CD8-positive, alpha-beta T cell (primary cell): ENCODE measurements at places on chromosomes 7 and 10.
A peak's percentile ranks its signal among the peaks of the same experiment; 100 is the strongest.

GRCh38 chr10:80539421-80540031 is 1.8 kb downstream of the SH2D4B start:
- DNase-seq, result no peak

DNA sequence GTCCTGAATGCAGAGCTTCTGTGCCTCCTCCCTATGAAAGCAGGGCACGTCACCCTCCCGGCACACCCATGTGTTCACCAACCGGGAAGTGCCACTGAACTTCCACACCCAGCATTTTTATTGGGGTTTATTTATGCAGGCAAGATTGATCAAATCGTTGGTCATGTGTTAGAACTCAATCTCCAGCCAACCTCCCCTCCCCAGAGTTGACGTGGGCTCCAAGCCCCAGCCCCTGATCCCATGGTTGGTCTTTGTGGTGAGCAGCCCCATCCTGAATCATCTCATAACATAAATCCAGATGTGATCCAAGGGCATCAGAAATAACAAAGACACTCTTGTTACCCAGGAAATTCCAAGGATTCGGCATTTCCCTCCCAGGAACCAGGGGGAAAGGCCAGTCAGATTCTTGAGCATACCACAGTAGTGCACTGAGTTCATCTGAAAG is 151.2 kb downstream of the TPST1 start:
- no peak for DNase-seq

GRCh38 chr7:29463504-29464158 is 100.0 kb upstream of the PRR15 start:
- DNase-seq, result no peak

DNA sequence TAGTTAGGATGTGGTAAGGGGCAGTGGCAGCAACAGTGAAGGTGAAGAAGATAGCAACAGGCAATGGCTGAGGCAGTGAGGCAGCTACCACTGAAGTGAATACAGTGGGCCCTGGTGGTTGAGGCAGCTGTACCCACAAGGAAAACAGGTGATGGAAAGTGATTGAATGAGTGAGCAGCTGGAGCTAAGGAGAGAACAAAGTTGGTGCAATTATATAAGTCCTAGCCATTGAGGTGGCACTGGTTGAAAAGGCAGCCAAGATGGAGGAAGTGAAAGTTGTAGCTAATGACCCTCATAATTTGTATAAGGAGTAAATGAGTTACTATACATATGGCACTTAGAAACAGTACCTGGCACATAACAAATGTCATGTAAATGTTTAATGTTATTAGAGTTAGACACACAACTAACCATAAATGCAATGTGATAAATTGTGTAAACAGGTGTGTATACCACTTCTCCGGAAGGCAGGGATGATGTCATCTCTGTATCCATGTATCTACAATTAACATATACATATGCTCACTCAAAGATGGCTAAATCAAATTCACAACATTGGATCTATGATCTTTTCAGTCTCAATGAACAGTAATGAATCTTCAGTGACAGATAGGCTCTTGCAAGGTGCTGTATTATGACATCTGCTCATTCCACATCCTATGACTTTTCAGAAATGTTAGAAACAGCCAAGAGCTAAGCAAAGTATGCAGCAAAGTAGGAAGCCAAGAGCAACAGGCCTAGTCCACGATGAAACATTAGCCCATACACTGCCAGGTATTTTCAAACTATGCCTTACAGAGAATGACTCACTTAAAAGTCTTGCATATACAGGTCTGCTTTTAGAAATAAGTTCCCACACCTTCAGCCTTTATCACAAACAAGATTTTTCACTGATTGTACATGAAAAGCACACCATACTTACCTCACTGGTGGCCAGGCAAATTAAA is 10.7 kb downstream of the XPNPEP1 start:
- no peak for DNase-seq

GRCh38 chr7:6606866-6607583 is 8.4 kb upstream of the ZNF853 start:
- no peak for DNase-seq

DNA sequence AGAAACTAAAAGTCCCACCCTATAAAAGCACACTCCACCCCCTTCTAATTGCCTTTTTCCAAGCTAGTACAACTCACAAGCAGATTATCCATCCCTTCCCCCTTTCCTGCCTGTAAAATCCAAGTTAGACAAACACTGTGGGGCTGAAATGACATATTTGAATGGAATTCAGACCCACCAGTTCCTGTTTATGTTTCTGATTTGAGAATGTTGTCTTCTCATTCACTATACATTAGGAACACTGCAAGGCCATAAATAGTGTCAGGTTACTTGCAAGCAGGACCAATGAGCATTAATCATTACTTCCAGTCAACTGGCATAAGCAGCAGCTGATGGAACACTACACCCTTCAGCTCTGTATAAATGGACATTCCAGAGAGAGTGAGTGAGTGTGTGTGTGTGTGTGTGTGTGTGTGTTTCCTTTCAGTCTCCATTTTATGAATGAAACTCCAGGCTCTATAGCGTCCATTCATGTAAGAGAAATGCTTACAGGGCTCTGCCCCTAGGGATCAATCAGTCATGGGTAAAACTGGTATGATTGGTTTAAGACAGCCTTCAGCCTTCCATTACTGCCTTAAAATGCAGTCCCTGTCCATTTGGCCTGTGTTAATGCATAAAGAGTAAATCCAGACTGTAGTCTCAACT is 69.3 kb downstream of the ETV1 start:
- DNase-seq, result no peak

DNA sequence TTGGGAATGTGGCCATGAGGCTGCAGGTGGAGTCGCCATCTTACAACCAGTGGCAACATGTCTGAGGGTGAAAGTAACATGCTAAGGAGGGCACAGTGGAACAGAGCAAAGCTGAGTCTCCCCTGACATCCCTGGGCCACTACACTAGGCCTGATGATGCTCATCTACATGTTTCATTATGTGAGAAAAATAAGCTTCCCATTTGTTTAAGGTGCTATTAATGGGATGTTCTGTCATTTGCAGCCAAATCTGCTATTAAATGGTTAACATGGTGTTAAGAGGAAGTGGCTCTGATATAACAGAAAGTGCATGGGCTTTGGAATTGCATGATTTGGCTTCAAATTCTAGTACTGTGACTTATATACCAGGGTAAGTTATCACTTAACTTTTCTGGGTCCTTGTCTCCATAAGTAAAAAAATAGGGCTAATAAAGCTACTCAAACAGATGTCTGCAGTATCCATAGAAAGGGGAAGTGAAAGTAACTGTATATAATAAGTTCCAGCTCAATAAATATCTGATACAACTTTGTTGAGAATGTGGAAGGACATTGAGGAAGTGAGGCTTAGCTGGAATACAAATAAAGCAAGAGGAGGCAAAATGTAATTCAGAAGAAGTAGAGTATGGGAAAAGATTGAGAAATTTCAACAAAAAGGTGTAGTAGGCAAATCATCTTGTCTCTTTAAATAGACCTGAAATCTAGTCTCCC is 158.9 kb downstream of the RTKN2 start:
- no peak for DNase-seq

DNA sequence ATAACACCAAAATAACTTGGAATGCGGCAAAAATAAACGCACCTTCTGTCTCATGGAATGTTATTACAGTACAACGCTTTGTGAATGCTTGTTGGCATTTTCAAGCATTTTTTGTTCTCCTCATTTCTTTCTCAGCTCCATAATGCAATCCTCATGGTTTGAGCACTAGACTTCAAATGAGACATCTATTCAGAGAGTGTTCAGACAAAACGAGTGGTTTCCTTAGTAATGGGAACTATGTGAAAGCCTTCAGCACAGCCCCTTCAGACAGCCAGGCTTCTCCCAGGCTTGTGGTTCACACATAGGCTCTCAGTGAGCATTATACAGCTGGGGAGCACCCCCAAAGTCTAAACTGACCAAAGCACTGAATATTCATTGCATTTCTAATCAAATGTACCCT is 8.6 kb upstream of the LRRN3 start:
- no peak for DNase-seq

DNA sequence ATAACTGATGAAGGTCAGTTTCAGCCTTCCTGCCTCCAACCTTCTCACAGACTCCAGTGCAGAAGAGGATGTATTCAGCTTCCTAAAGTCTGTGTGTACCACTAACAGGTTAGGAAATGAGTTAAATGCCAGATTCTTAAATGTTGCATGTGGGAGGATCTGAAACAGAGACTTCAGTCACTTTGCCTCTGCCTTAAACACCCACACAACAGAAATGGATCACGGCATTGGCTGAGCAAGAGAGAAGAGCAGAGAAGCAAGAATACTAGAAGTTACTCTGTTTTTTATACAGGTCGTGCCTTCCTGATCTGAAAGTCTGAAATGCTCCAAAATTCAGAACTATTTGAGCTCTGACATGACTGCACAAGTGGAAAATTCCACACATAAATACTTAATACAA is 98.9 kb upstream of the ARHGAP21 start:
- DNase-seq, result no peak

- no peak for DNase-seq
Observed at GRCh38 chr10:96833220-96834001, 1.3 kb downstream of the LCOR start.

DNA sequence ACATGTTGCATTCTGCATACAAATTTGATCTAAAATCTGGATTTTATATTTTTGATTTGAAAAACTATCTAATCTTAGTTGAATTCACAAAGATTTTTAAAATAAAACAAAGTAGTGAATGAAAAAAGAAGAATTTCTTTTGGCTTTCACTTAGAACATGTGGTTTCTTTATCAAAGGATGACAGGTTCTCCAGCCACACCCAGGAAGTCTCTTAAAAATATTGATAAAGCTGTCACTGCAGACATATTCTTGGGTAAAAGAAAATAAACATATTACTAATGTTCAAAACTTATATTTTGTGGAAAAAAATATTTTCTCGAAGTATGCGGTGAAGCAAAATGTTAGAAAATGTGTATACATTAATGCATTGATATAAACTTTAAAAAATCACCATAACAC is 44.3 kb downstream of the ARL4A start:
- DNase-seq, result no peak

GRCh38 chr7:151010307-151011096 is 13.8 kb downstream of the ATG9B start:
- peak; percentile 30 for DNase-seq

DNA sequence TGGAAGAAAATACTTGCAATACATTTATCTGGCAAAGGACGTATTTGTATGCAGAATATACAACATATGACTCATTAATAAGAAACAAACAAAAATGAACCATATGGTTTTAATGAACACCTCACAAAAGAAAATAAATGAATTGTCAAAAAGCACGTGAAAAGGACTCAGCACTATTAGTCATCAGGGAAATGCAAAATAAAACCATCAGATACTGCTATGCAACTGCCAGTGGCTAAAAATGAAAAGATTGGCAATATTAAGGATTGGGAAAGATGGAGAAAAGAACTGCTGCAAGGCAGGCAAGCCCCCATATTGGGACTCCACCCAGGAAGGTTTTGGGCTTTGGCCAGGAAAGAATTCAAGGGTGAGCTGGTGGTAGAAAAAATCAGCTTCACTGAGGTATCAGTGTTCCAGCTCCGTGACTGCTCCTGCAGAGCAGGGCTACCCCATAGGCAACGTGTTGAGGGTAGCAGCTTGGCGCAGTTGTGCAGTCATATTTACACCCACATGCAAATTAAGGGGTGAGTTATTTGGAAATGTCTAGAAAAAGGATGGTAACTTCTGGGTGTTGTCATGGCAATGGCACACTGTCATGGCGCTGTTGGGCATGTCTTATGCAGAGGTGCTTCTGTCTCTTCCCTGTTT is 72.7 kb downstream of the CUBN start:
- no peak for DNase-seq

GRCh38 chr10:92832998-92833650 is 15.2 kb upstream of the EXOC6 start:
- DNase-seq, result no peak

- no peak for DNase-seq
Observed at GRCh38 chr10:3251172-3251571, 78.6 kb upstream of the PITRM1 start.

GRCh38 chr7:97126483-97127171 is 9.1 kb downstream of the SDHAF3 start:
- DNase-seq, result no peak

- no peak for DNase-seq
Observed at GRCh38 chr10:108852211-108852610, 1071.1 kb downstream of the XPNPEP1 start.

DNA sequence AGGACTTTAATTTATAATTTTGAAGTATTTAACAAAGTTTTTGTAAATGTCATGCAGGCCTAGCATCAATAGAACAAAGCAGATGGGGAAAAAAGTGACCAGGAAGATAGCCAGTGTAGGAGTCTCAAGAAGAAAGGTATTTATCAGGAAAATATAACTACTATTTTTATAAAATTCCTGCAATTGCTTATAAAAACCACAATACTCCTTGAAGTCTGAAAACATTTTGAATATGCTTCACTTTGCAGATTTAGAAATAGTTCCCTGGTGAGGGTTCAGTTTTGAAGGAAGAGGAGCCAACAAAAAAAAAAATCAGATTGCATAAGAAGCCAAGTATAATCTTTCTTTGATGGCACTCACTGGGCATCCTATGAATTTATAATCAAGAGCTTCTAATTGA is 34.1 kb downstream of the MTERF1 start:
- no peak for DNase-seq

DNA sequence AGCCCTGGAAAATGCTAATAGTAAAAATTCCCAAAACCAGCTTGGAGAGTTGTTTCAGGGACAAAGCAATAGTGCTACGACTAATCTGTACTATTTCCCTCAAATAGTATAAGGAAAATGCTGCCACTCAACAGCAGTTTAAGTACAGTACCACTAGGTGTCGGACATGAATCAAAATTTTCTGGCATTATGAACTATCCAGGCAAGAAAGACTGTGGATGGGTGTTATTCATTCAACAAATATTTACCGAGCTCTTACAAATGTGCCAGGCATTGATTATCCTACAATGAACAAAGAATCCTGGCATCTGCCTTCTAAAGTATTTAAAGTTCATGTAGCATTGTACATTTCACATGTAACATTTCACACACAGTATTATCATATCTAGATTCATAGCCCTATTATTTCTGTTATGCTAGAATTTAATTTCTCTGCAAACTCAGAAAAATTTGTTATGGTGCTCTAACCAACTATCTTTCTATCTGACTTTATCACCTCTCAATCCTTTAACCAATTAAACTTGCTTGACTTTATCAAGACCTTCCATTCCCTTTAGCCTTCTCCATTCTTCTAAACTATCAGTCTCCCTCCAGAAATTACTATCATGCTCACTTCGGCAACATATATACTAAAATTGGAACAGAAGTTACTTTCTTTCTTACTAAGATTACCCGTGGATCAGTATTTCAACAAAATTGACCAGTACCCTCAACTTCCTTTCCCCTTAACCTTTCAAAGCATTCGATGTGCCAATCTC is 80.6 kb downstream of the ARHGAP21 start:
- DNase-seq, result peak; percentile 13
